ENCODE measurements at places on chromosomes 7 and 10.

GRCh38 chr7:35725280-35725680 lies 30.3 kb upstream of the HERPUD2 start:
- DNase-seq, result no peak

DNA sequence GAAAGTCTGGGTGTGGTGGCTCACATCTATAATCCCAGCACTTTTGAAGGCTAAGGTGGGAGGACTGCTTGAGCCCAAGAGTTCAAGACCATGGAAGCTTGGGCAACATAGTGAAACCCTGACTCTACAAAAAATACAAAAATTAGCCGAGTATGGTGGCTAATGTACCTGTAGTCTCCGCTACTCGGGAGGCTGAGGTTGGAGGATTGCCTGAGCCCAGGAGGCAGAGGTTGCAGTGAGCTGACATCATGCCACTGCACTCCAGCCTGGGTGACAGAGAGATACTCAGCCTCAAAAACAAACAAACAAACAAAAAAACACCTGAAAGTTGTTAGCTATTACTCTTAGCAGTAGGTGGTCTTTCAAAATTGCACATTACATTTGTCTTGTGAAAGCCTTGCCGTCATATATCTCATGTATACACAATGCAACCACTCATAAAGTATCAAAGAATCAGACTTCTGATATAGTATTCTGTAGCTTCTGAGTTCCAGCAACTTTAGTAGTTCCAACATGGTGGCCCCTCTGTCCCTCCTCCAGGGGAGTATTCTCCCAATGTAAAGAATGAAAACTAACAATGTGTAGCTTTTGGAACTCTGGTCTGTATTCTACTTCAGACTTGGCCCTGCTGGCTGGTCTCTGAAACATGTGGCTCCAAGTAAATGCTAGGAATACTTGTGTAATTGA lies 101.5 kb downstream of the ZNF92 start:
- no peak for DNase-seq

GRCh38 chr10:71516890-71517289 lies 120.2 kb downstream of the CDH23 start:
- no peak for DNase-seq

DNA sequence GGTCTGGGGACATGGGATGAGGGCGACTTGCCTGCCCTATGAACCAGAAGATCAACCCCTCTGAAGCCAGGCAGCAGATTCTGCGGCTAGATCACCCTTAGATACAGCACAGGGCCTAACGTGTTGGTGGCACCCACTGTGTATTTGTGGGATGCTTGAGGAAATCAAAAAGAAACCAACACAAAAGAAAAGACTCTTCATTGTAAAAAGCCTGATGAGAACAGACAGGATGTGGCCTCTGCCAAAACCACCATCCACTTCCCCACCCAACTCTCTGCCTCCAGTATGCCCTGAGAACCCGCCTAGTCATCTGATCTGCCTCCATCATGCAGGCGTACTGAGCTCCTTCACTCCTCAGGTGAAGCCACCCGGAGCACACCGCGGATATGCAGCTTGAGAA lies 97.2 kb upstream of the INSYN2A start:
- DNase-seq, result no peak

Measured in left lobe of liver (tissue), 2 donors.